ENCODE measurements at places on chromosomes 11 and 22. TPM values are rescaled to one million over a fixed set of nuclear protein-coding genes. Genes with fewer than 3 reads are reported as not detected.
A peak's percentile ranks its signal among the peaks of the same experiment; 100 is the strongest.

Gene SSTR3
- not detected for total RNA-seq

Gene FAM227A
- 1.3 TPM for total RNA-seq

Gene OR8H2
- total RNA-seq, result not detected

Gene MRGPRE
- not detected for total RNA-seq

Gene GGTLC2
- not detected for total RNA-seq

Gene TSPAN18
- 0.96 TPM for total RNA-seq

Gene OR51E2
- total RNA-seq, result not detected

Gene RHOG
- total RNA-seq, result 27.8 TPM

Gene TYR
- total RNA-seq, result 2.0 TPM

Gene ROM1
- 3.6 TPM for total RNA-seq

Gene INS
- not detected for total RNA-seq

Gene KRTAP5-4
- not detected for total RNA-seq

DNA sequence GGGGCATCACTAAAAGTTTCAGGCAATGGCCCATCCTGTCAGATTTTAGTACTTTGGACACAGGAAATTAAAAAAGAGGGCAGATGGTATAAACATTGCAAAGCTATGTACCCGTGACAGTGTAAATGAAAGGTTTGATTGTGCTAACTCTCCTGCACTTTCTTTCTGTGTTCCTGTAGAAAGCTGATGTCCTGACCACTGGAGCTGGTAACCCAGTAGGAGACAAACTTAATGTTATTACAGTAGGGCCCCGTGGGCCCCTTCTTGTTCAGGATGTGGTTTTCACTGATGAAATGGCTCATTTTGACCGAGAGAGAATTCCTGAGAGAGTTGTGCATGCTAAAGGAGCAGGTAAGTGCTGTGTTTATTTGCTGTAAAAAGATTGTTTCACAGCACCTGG, 10.3 kb downstream of the CAT start:
- DNase-seq, result peak; percentile 32

DNA sequence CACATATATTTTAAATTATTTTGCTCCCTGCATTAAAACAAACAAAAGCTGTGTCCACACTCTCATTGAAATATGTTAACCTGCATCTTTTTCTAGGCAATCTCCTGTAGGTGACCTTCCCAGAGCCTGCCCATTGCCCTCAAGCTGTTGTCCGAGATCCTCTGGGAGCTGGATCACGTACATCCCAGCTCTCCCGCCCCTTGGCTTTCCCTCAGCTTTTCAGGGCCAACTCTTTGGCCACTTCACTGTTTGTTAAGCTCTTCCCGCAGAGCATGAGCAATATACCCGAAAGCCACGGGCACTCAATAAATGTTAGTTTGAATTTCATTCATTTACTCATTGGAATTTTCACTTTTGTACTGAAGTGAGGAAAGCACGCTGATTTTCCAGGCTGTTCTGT, 32.2 kb downstream of the ELMOD1 start:
- DNase-seq, result no peak

- DNase-seq, result no peak
These were observed 10.8 kb downstream of the CRYBA4 start for GRCh38 chr22:26632422-26633155.

- no peak for DNase-seq
These were observed 40.5 kb upstream of the PITPNB start for GRCh38 chr22:27959335-27960090.

GRCh38 chr11:48124880-48125279, 91.7 kb upstream of the OR4B1 start:
- DNase-seq, result no peak

DNA sequence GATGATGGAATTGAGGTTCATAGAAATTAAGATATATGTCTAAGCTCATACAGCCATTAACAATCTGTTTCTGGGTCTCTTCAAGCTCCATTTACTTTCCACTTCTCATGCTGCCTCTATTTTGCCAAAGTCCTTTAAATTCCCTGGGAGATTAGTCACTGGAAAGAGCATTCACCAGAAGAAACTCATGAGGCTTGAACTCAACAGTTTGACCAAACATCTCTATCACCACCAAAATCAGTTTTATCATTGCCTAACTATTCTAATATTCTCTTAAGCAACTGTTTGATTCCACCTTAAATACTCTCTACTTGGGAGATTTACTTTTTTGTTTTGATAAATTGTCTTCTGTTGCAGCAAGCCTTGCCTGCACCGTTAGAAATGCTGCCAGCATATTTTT, 881.3 kb downstream of the KCNA4 start:
- peak; percentile 9 for DNase-seq

DNA sequence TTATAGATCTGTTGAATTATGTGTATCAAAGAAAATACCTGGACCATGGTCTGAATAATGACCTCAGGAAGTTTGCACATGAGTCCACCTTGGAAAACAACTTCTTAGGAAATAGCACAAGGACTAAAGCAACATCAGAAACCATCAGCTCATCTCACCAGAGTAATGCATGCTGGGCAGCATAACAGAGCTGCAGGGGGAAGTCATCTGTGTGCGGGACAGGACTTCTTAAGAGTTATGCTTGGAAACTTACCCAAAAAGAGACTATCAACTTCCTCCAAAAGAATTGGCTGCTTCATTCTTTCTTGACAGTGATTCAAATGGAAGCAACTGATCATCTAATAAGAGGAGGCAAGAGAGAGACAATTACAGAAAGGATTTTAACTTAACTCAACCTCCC, 2.5 kb downstream of the OR56B4 start:
- DNase-seq, result no peak

DNA sequence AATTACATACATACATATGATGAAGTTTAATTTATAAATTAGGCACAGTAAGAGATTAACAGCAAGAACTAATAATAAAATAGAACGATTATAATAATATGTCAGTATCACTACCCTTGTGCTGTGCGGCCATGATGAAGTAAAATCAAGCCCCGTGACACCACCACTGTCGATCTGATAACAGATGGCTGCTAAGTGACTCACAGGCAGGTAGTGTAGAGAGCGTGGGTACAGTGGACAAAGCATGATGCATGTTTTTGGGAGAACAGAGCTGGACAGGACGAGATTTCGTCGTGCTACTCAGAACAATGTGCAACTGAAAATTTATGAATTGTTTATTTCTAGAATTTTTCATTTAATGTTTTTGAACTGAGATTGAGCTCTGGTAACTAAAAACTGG, 108.4 kb upstream of the TIMP3 start:
- peak; percentile 45 for DNase-seq

DNA sequence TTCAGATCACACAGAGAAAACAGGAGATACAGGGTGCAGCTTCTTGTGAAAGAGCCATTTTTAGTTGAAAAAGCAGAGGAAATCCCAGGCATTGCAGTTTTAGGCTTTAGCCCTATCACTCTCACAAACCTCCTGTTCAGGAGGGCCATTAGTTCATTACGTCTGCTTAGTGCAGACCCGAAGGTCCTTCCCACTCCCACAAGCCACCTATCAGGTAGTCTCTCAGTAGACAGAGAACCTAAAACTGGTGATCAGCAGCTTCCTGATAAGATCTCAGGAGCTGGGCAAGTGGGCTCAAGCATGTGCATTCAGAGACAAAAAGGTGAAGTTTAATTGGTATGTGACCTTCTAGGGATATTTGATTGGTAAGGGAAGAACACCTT, 4.3 kb downstream of the GLYAT start:
- no peak for DNase-seq

GRCh38 chr11:103497268-103497667, 388.0 kb downstream of the DYNC2H1 start:
- DNase-seq, result no peak

DNA sequence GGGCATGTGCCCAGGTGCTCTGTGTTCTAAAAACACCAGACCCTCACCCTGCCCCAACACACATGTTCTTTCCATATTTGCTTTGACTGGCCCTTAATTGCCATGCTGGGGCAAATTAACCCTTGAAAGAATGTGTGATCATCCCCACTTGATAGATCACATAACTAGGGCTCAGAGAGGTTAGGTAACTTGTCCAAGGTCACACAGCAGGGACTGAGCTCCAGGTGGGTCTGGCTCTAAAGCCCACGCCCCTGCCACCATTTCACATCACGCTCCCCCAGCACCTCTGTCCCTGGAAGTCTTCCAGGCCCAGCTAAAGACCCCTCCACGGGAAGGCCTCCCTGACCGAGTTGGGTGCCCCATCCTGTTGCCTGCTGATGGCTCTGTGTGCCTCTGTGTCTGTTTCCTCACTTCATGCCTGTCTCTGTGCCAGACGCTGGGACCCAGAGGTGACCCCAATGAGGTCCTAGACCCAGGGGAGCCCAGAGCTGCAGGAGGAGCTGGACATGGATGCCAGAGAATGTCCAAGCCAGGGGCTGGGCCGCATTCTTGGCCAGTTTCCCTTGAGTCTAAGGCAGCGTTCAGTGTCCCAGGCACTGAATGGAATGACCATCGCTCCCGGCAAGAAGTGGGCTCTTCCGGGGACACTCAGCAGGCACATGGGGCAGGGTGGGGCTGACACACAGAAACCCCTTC, 79.7 kb downstream of the MYO7A start:
- DNase-seq, result peak; percentile 7

DNA sequence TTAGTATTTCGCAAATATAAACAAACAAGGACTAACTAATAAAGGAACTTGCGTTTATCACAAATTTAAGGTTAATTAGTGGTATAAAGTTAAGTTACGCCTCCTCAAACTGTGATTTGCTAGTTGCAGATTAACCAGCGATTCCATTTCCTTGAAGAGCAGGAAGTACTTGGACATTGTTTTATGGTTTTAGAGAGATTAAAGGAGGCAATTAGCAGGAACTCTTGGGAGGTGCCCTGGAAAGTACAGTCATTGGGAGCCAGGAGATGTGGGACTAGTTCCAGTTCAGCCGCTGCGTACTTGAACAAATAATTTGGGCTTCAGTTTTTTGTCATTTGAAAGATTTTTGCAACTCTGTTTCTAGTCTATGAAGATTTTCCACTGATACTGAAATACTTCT, 3.3 kb downstream of the FAM118B start:
- DNase-seq, result no peak

DNA sequence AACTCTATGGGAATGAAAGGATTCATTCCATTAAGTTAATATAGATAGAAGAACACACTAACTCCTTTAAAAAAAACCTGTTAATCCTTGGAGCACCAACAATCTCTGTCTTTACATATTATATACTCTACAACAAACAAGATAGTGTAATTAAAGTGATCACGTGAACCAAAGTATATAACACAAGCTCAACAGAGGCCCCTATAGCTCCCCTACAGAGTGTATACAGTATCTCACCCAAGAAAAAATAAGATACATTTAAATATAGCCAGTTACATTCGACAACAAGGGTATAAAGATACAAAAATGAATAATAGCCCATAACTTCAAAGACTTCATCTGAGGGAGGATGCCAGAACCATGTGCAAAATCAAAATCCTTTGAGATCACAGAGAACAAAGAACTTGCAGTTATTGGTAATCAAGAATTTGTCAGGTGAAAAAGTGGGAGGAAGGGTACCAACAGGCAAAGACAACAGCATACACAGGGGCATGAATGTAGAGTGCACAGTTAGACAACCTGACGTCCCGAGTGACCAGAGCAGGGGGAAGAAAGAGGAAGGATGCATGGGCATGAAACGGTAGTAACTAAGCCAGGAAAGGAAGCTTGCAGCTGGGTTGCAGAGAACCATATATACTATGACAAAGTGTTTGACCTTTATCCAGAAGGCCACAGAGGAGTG, 4.7 kb downstream of the FCHSD2 start:
- DNase-seq, result no peak

- no peak for DNase-seq
These were observed 3.8 kb upstream of the FADS3 start for GRCh38 chr11:61895046-61895717.

DNA sequence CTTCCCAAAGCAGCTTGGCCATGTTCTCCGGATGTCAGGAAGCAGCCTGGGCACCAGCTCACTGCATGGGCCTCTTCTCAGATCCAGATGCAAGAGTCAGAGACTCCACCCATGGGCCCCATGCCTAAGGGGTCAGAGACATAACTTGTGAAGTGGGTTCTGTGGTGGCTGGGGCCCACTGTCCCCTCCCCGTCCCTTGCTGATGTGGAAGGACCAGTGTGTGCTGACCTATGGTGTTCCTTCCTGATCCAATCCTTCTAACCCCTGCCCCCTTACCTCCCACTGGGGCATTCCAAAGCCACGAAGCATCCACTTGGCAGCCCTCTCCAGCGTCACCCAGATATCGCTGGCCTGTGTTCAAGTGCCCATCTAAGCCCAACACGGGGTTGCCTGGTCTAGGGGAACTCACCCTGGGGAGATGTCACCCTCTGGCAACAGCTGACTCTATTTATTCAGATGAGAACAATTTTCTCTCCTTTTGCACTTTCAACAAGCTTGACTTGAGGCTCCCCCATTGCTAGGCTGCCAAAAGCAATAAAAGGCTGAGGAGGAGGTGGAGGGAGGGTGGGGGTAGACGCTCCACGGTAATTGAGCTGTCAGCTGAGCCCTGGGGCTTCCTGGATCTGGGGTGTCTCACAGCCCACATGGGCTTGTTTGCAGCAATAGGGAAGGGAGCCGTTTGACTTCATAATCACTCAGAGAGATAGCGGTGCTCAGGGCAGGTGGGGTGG, 158.5 kb downstream of the ADAMTS15 start:
- peak; percentile 88 for DNase-seq

GRCh38 chr11:63813563-63814382, 517 bp downstream of the SPINDOC start:
- peak; percentile 65 for DNase-seq

DNA sequence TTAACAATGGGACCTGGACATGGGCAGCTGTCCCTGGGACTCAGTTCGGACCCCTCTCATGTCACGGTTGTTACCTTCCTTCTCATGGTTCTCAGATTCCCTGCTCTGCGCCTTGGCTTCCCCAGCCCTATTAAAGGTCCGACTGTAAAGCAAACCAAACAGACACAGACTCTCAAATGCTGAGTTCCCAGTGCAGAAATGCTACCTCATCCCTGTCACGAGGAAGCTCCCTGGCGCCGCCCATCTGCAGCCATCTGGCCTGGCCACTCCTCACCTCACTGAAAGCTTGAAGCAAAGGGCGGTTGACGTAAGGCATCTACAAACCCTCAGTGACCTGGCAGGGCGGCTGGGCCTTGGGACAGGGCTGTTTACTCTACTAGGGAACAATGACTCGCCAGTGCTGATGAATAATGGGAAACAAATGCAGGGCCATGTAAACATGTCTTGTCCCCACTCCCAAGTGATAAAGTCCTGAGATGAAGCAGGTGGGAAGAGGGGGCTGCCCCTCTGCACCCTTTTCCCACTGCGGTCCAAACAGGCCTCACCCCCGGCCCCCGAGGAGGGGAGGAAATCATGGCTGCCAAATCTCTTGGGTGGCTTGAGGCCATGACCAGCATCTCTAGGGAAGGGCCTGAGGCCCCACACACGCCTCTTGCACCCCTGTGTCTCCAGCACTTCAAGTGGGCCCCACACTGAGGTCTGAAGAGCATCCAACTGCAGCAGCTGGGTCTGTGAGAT, 49.3 kb downstream of the SCUBE1 start:
- peak; percentile 92 for DNase-seq

- DNase-seq, result no peak
These were observed 786 bp upstream of the ANKRD42 start for GRCh38 chr11:83192606-83193245.

- no peak for DNase-seq
These were observed 4.8 kb upstream of the SAA2 start for GRCh38 chr11:18253233-18253632.
